Inflammatory macrophage treated with lipopolysaccharide for 1 hour (primary cell): ENCODE measurements at places on chromosomes 7 and 10.

DNA sequence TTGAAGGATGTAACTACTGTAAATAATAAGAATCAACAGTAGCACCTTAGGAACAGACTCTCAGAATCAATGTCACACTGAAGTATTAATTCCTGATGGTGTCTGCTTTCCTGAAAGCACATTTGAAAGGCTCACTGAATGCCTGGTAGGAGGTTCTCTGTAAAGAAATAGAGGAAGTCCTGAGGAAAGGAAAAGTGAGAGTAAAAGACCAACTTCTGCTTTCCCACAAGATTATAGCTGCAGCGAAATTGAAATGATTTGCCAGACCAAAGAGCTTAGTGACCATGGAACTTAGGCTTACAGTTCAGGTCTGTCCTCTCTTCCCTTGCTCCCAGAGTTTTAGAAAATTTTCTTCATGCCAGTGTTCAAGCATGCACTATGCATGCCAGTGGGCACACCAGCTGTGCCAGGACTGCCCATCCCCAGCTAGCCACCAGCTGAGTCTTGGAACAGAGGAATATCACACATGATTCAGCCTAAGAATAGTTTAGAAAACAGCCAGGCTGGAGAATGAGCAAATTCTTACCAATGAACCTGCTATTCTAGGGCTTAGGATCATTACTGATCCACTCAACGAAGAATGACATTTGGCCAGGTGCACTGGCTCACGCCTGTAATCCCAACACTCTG lies 123.2 kb downstream of the HERPUD2 start:
- peak; percentile 72 for DNase-seq

GRCh38 chr7:100575746-100576383 lies 2.2 kb upstream of the SAP25 start:
- DNase-seq: no peak

DNA sequence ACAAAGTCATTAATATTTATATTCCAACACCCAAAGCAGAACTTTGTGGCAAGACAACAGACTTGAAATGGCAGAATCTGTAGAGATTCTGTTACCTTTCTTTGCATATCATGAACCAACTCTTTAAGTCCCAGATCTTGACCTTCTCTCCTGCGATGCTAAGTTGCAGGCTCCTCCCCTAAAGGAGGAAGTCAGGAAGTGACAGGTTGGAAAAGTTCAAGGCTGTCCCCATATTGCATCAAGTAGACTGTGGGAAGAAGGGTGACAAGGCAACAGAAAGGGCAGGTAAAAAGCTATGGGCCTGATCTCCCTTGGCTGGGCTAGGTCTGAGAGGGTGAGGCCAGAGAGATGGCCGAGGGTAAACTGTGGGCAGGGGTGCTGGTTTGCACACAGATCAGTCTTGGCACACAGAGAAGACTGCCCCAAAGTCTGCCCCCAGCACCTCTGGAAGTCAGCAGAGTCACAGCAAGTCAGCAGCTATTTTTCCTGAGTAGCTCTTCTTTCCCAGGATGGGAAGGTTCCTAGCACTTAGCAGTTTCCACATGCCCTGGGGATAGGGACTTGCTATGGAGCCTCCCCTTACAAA lies 115.1 kb downstream of the RAPGEF5 start:
- DNase-seq: no peak

DNA sequence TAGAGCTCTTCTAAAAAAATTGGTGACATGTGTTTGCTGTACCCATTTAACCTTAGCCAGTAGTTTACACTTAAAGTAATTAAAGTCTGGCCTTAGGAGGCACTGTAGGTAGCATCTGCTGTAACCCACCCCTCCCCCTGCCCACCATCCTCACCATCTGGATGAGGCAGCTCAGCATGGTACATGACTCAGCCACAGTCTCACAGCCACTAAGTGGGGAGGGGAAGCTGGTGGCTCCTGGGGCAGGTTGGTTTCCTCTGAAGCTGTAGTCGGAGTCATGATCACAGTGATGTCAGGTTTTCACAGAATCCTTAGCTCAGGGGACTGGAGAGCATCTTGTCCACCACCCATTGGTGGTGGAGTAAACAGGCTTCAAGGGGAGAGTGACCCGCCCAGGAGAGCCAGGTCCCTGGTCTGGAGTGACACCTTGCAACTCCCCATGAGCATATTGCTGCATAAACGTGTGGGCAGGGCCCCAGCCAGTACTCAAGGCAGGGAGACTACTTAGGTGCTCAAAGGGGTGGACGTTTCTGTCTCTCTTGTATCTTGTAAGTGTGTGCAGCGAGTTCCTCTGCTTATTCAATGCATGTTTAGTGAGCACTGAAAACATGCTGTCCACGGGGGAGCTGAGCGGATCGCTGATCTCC lies 125.9 kb downstream of the GRK5 start:
- no peak for DNase-seq
